ENCODE measurements at places on chromosomes 4 and X.

- no peaks in the 10 kb centered on the region for H3K27me3 ChIP-seq
- no peak overlapping the region for H3K27ac ChIP-seq
- no peak for DNase-seq
- no peaks in the 10 kb centered on the region for H3K36me3 ChIP-seq
Measured at GRCh38 chr4:177968817-177969442, 526.7 kb upstream of the AGA start.

GRCh38 chrX:2578864-2579263 lies 78.1 kb upstream of the DHRSX start:
- peaks cover 18% of the 10 kb centered on the region for H3K27me3 ChIP-seq
- H3K4me1 ChIP-seq: peaks cover 2% of the 10 kb centered on the region
- H3K27ac ChIP-seq: no peak overlapping the region
- no peaks in the 10 kb centered on the region for H3K36me3 ChIP-seq
- DNase-seq: no peak
- H3K4me3 ChIP-seq: no peak overlapping the region

GRCh38 chrX:120697053-120697452 lies 67.2 kb upstream of the C1GALT1C1 start:
- no peak overlapping the region for H3K4me3 ChIP-seq
- no peaks in the 10 kb centered on the region for H3K4me1 ChIP-seq
- no peak for DNase-seq
- no peaks in the 10 kb centered on the region for H3K36me3 ChIP-seq
- H3K27ac ChIP-seq: no peak overlapping the region
- H3K27me3 ChIP-seq: no peaks in the 10 kb centered on the region

GRCh38 chr4:119638359-119638758 lies 9.8 kb upstream of the PDE5A start:
- no peak for DNase-seq
- no peaks in the 10 kb centered on the region for H3K4me1 ChIP-seq
- H3K27ac ChIP-seq: no peak overlapping the region
- H3K27me3 ChIP-seq: no peaks in the 10 kb centered on the region
- H3K4me3 ChIP-seq: no peak overlapping the region

- H3K36me3 ChIP-seq: peaks cover 35% of the 10 kb centered on the region
- DNase-seq: no peak
- no peaks in the 10 kb centered on the region for H3K27me3 ChIP-seq
Measured at GRCh38 chr4:70915036-70915815, 13.1 kb downstream of the MOB1B start.

GRCh38 chr4:114754616-114755015 lies 156.0 kb downstream of the UGT8 start:
- no peak overlapping the region for H3K27ac ChIP-seq
- H3K4me1 ChIP-seq: no peaks in the 10 kb centered on the region
- no peak for DNase-seq

DNA sequence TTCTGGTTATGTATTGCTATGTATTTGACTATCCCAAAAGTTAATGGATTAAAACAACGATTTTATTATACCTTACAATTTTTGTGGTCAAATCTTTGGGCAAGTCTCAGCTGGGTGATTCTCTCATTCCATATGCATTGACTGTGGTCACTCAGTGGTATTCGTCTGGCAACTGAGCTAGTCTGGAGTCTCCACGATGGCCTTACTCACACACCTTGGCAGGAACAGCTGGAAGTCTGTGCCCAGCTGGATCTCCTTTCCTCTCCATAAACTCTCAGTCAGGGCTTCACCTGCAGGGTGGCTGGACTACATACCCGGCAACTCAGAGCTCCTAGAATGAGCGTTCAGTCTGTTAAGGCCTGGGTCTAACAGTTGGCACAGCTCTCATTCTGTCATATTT lies 141.1 kb upstream of the WDFY3 start:
- H3K27me3 ChIP-seq: 0 out of 2 replicates have a peak, but pooled peaks cover 4% of the 10 kb centered on the region
- DNase-seq: no peak
- H3K4me3 ChIP-seq: no peak overlapping the region

DNA sequence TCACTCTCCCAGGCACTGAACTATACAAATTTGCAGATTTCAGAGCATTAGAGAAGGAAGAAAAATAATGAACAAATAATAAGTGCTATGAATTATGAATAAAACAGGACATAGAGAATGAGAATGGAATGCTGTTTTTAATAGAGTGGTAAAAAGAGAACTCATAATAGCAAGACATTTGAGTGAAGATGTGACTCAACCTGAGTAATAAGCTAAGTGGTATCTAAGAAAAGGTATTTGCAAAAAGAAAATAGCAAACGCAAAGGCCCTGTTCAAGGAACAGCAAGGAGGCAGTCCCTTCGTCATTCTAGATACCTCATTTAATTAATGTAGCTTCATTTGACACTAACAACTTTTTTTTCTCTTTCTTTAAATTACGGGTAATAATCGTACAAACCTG lies 1910.0 kb upstream of the TENM3 start:
- no peak overlapping the region for H3K27ac ChIP-seq
- H3K4me3 ChIP-seq: no peak overlapping the region
- no peaks in the 10 kb centered on the region for H3K4me1 ChIP-seq
- DNase-seq: no peak

DNA sequence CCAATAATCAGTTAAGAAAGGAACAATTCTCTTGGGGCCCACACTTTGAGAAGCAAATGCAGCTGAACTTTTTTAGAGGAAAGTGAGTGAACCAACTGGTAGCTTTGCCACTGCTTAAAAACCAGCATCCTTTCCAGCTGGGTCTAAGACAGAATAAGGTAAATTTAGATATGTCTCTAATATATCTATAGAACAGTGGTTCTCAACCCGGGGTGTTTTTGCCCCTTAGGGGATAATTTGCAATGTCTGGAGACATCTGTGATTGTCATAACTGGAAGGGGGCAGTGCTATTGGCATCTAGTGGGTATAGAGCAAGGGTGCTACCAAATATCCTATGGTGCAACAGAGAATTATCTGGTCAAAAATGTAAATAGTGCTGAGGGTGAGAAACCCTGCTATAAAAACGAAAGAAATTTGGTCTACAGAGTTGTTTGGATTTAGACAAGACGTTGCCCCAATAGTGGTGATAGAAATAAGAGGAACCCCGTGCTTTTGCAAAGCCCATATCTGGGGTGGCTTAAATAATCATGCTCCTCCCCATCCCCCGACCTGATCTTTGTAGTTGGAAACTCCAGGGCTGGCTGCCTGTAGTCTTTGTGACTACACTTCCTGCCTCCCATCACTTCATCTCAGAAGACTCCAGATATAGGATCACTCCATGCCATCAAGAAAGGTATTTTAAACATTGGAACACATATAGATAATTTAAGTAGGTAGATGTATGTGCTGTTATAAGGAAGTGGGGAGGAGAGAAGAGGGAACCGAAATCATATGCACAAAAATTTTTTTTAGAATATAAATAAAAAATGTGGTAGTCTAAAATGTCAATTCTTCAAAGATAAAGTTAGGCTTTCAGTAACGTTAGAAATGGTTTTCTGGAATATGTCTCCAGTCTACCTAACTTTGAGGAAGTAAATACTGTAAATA lies at the start of gene TLR7:
TSS of gene TLR7 (plus strand) at position 622 of the 927 bp plus-strand sequence. CDS start 507 bp downstream, outside the sequence.
- H3K4me3 ChIP-seq: no peak within 1 kb of the TSS
- H3K36me3 ChIP-seq: no peaks in the 10 kb centered on the region
- no peak for DNase-seq

DNA sequence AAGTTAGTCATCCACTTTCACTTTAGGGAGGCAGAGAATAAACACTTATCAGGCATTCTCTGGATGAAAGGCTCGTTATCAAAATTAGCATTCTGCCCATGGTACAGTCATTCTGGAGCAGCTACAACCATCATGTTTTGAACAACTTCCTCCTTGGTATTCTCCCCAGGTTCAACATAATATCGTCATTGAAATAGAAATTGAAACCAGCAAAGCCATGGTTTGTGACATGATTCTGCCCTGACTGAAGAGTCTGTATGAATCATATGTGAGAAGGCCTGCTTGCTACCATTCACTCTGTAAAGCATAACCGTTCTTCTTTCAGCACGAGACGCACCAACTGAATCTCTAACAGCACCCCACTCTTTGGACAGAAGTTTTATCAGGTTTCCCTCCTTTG lies 127.5 kb upstream of the RADX start:
- DNase-seq: no peak
- H3K27ac ChIP-seq: no peak overlapping the region
- H3K4me1 ChIP-seq: no peaks in the 10 kb centered on the region
- no peaks in the 10 kb centered on the region for H3K27me3 ChIP-seq

GRCh38 chr4:16513876-16514275 lies 287.6 kb upstream of the TAPT1 start:
- no peaks in the 10 kb centered on the region for H3K36me3 ChIP-seq
- H3K4me3 ChIP-seq: no peak overlapping the region
- H3K27ac ChIP-seq: no peak overlapping the region
- no peaks in the 10 kb centered on the region for H3K27me3 ChIP-seq
- no peaks in the 10 kb centered on the region for H3K4me1 ChIP-seq
- DNase-seq: no peak

DNA sequence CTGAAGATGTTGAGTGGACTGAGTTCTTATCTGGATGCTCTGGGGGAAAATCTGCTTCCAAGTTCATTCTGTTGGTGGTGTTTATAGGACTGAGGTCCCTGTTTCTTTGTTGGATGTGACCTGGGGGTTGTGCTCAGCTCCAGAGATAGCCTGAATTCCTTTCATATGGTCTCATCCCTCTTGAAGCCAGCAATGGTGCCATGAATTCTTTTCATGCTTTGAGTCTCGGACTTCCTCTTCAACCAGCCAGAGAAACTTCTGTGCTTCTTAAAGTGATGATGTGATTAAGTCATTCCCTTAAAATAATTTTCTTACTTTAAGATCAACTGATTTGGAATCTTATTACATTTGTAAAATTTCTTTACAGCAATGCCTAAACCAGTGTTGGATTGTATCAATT lies 233.8 kb upstream of the UGT8 start:
- H3K4me3 ChIP-seq: no peak overlapping the region
- no peak overlapping the region for H3K27ac ChIP-seq
- no peaks in the 10 kb centered on the region for H3K4me1 ChIP-seq
- H3K27me3 ChIP-seq: no peaks in the 10 kb centered on the region
- no peak for DNase-seq

DNA sequence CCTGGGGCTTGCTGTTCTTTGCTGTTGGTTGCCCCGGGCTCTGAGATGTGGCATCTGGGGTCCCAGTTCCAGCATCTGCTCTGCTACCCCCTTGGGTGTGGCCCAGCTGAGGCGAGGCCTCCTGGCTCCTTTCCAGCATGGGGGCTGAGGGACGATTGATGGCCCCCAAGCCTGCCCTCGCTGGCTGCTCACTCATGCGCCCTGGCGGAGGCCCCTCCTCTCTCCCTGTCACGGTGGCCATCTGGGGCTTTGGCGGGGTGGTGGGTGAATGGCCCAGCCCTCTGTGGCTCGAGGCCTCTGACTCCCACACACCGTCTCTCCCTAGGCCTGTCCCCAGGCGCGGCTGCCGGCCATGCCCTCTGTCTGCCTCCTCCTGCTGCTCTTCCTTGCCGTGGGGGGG lies 1.8 kb downstream of the PLXNA3 start:
- DNase-seq: peak; percentile 47
- no peak overlapping the region for H3K27ac ChIP-seq
- H3K4me1 ChIP-seq: peaks cover 50% of the 10 kb centered on the region

DNA sequence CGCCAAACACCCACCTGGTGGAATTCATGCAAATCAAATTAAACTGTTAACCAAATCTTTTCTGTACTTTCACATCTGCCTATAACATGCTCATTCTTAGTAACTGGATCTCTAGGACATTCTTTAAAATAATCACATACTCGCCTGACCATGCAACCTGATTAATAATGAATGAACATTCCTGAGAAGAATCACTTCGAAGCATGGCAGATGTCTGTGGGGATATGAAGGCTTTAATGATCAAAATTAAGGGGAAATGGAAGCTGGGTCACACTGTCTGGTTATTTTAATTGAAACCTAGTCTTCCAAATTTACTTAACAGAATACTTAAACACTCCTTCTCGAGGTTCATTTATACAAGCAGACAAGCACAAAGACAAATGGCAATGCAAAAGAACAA lies 44.2 kb downstream of the MID1 start:
- no peaks in the 10 kb centered on the region for H3K36me3 ChIP-seq
- no peak for DNase-seq
- H3K4me3 ChIP-seq: no peak overlapping the region

Measured in K562 (cell line).